Putamen (tissue), 1 donor: ENCODE measurements at places on chromosomes 1 and 21.

GRCh38 chr1:178518894-178519293, 6.0 kb downstream of the TEX35 start:
- no peak for DNase-seq

DNA sequence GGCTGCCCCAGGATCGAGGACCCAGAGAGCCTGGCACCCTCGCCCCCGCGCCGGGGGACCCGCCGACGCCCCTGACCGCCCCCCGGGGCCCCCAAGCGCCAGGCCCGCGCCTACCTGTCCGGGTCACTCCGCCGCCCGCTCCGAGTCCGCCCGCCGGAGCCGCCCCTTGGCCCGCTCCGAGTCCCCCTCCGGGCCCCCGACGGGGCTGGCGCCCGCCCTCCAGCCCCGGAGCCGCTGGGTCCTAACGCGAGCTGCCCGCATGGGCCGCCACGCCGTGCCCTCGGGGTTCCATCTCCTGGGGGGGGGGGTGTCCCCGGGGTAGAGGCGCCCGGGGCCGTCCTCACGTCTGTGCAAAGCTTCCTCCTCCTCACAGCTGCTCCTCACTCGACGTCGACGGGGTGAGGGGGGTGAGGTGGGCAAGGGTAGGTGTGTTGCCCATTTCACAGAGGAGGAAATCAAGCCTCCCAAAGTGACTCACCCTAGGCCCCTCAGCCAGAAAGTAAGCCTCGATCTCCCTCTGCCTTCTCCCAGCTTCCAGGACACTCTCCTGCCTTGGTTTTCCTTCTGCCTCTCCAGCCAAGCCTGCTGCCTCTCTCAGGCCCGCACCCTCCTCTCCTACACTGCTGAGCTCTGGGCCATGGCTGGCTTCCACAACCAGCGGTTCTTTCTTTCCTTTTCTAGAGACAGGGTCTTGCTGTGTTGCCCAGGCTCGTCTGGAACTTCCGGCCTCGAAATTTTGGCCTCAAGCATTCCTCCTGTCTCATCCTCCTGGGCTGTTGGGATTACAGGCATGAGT, at the start of gene MFAP2:
MFAP2 (minus strand) TSS at position 148 of the 796 bp plus-strand sequence. CDS start 2,347 bp downstream, outside the sequence.
- no peak for DNase-seq

DNA sequence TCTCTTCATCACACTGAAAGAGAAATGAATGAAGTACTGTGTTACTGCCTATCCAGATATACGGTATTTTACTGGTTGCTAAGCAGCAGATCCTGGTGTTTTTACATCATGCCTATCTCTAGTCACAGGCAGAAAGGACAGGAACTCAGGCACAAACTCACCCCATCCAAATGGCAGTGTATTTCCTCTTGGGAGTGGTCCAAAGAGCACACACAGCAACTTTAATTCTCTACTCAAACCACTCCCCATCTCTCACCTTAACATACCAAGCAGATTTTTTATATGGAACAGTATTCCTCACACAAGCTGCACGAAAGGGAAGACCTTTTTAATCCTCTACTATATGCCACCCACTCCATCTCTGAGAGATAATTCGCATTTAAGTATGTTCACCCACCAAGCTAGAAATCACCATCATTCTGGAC, 27.3 kb downstream of the EIF4G3 start:
- DNase-seq = peak; percentile 70

- no peak for DNase-seq
Measured at GRCh38 chr1:31912839-31913239, 25.3 kb downstream of the PTP4A2 start.

DNA sequence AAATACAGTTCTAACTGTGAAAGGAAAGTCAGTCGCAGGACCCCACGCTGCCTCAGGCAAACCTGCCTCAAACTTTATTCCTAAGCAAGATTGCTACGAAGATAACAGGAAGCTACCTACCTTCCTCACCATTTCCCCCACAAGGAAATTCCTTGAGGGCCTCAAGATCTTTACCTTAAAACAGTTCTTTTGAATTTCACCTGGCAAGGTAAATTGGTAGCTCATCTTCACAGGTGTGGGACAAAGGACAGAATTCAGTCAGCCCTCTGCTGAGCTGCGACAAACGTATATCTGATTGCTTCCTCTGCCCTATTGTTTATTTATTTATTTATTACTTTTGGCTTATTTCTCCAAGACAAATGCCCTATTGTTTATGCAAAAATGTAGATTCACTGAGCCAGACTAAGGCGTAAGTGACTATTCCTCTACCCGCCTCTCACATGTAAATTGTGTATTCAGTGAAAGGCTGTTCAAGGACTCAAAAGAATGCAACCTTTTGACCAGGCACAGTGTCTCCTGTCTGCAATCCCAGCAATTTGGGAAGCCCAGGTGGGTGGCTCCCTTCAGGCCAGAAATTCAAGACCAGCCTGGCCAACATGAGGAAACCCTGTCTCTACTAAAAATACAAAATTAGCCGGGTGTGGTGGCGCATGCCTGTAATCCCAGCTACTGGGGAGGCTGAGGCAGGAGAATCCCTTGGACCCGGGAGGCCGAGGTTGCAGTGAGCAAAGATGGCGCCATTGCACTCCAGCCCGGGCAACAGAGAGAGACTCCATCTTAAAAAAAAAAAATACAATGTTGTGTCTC, 17.3 kb upstream of the PKNOX1 start:
- no peak for DNase-seq

- no peak for DNase-seq
Measured at GRCh38 chr1:198268784-198269645, 112.2 kb downstream of the NEK7 start.

DNA sequence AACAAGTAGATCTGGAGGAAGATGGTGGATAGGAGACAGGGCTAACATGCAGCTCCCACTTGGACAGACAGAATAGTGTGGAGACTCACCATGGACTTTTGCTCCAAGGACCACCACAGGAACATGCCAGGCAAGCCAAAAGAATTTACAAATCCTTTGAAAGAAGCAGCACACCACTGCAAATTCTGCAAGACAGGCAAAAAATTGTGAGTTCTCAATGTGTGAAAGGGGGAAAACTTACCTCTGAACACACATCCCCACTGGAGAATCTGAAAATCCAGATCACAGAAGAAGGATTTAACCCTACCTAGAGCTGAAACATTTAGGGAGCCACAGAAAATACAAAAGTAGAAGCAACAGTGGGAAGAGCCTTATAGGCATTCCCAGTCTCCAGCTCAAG, 23.0 kb downstream of the ARV1 start:
- no peak for DNase-seq

DNA sequence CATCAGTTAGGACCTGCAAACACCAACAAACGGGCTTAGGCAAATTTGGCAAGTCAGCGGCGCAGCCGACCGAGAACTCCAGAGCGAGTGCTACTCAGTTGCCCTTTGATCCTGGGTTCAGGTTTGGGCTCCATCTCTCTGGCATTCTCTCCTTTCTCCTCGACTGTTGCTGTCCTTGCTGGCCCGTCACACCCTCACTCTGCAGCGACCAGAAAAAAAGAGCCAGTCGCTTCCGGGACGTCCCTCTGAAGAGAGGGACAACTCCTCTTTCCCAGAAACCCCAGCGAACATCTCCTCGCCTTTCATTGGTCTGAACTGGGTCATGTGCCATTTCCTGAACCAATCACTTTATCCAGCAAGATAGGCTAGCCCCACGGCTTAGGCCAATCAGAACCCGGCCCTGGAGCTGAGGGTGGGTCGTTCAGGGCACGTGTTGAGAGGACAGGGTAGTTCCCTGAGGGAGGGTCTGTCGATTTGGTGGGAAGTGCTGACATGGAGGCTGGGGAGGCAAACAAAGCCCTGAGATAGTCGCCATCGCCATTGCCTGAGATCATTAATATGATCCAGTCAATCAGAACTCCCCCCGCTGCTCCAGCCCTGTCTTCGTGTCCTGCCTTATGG, 113.7 kb downstream of the PTPRU start:
- DNase-seq = no peak

DNA sequence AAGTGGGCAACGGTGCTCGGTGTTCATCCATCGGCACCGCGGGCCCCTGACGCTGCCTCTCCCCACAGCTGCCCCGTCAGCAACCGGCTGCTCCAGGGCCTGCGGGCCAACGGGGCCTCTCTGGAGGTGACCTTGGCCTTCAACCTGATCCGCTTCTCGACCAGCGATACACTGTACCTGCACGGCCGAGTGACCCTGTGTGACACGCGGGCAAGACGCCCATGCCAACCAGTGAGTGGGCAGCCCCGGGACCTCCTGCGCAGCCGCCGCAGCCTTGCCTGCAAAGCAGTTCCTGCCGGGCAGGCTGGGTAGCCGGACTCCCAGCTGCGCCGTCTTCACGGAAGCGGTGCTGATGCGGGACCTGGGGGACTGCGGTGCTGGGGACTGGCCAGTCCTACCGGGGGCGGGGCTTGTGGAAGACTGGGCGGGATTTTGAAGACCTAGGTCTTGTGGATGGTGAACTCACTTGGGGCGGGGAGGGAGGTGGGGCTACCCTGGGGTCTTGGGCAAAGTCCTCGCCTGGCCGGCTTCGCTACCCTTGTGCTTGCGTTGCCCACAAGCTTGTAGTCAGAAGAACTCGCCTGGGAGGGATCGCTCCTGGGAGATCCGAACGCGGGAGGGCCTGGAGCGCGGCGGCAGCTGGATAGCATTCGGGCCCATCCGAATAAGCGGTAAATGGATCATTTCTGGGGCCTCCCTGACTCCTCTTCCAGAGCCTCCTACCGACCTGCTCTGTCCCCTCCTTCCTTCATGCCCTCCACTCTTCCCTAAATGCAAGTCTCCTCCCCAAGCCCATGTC, 8.8 kb upstream of the CEP85 start:
- DNase-seq = no peak

DNA sequence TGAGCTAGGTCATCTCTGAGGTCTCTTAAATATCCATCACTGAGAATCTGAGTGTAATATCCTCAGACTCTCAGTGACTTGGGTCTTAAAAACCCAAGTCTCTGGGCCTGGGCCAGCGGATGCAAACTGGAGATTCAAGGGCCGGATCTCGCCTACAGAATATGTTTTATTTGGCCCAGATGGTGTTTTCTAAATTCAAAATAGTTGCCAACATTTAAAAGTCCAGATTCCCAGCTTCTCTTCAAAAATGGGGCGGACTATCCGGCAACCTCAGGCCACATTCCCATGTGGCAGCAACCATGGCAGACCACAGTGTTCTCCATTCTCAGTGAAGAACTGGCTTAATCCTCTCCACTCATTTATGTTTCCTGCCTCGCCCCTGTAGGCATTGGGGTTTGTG, 12.7 kb upstream of the HEYL start:
- DNase-seq = no peak

- DNase-seq = no peak
Measured at GRCh38 chr1:87754139-87754538, 425.5 kb downstream of the LMO4 start.

DNA sequence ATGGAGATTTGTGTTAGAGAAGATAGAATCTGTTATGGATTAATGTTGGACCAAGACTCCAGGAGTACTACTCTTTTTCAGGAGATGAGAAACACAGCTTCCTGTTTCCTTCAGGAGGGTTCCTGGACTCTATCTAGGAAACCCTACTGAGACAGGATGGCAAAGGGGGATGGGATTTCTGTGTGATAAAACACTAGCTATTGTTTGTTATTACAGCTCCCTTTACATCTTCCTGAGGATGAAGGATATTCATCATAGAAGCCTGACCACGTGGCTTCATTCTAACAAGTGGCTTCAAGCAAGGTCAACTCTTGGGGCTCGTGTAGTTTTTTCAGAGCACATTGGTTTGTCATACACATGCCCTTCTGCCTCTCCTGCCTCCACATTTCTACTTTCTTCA, 33.3 kb downstream of the RGL1 start:
- no peak for DNase-seq

- DNase-seq = no peak
Measured at GRCh38 chr21:44828362-44829056, 10.6 kb upstream of the SUMO3 start.

- DNase-seq = no peak
Measured at GRCh38 chr1:5943343-5944124, 48.7 kb downstream of the NPHP4 start.

- no peak for DNase-seq
Measured at GRCh38 chr1:48851638-48852037, 74.9 kb upstream of the BEND5 start.

DNA sequence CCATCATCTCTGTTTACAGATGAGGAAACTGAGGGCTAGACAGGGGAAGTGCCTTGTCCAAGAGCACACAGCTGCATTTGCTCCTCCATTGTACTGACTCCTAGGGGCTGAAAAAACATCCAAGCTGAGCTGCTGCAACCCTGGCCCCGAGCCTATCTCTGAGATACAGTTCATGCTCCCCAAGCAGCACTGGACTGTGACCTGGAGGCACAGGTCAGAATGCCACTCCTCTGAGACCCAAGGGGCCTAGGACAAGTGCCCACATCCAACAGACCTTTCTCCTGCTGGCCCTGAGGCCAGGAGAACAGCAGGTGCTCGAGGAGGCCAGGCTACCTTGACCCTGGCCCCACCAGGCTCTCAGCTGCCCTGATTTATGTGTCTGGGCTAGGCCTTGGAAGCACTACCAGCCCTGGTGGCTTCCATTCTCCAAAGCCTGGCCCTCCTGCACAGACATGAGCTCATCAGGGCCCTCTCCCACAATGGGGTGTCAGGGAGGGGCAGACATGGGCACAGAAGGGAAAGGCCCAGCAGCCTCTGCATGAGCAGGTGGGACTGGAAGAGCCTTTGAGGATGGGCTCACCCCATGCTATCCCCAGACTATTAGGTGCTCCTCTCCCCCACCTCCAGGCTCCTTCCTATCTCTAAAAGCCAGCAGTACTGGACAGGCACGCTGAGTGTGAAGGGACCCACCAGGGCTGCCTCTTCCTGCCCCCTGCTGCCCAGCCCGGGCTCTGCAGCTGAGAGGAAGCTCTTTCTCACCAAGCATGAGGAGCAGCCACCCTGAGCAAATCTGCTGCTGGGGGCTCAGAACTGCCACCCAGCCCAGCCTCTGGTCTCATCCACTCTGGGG, 18.8 kb downstream of the ADGRB2 start:
- no peak for DNase-seq

DNA sequence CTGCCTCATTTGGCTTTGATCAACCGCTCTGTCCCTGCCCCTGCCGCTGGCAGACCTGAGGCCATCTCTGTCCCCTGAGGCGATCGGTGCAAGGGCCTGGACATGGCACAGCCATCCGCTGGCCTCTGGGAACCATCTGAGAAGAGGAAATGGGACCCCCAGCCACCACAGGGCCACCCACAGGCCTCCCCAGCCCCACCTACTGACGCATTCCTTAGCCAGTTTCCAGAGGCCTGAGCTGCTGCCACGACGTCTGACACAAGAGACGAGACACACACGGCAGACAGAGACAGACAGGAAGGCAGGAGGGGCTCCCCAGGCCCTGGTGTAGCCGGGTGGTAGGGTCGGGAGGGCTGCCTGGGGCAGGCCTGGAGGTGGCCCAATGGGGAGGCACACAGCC, 37.3 kb upstream of the EDN2 start:
- no peak for DNase-seq

GRCh38 chr21:45313682-45314081, 26.0 kb upstream of the POFUT2 start:
- no peak for DNase-seq

GRCh38 chr1:16391411-16391810, 24.4 kb downstream of the SZRD1 start:
- no peak for DNase-seq

DNA sequence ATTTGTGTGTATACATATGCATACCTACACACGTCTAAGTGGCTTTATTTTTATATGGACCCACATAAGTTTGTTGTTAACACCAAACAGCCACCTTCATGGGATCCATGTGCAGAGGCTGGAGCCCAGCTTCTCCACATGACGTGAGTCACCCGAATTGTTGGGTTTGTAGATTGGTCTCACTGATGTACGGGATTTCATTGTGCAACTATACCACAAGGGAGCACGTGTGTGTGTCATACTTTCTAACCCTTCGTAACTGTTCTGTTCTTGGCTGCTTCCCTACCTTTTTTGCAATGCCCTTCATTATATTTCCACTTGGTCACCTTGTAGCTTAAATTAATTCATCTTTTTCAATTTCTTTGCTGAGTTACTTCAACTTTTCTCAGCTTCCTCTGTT, 21.0 kb downstream of the SPRTN start:
- no peak for DNase-seq
